Suppressor macrophage treated with lipopolysaccharide for 4 hours (primary cell): ENCODE measurements at places on chromosomes 16 and 17.
A peak's percentile ranks its signal among the peaks of the same experiment; 100 is the strongest.

GRCh38 chr16:747978-748746 is 7.4 kb upstream of the CIAO3 start:
- DNase-seq = no peak

- DNase-seq = no peak
Measured at GRCh38 chr17:15319452-15320010, 21.9 kb downstream of the TEKT3 start.

DNA sequence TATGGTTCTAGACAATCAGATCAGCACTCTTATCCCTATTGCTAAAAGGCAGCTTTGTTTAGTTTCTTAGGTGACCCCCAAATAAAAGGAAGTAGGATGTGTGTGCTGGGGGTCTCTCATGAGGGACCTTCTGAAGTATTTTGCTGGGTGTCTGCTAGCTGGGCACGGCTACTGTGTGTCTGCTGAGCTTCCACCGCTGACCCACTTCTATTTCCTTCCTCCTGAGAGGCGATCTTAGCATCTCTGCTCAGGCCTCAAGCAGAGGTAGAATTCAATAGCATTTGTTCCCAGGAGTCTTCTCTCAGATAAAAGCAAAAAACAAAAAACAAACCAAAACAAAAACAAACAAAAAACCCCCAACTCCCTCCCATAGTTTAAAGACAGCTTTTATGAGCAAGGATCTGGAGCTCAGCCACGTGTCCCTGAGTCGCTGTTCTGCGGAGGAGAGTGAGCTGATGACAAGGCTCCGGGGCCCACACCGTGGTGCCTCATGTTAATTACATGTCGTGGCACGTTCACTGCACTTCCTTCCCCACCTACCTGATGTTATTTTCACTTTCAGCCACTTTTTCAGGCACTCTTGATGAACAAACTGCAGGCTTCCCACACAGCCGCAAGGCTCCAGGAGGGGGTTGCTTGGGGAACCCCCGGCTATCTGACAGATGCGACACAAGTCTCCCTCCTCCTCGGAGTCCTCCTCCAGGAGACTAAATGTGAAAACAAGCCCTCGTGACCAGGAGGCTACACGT is 83.5 kb downstream of the MARCHF10 start:
- DNase-seq = peak; percentile 84

- no peak for DNase-seq
Measured at GRCh38 chr16:82993926-82994325, 367.2 kb downstream of the CDH13 start.

DNA sequence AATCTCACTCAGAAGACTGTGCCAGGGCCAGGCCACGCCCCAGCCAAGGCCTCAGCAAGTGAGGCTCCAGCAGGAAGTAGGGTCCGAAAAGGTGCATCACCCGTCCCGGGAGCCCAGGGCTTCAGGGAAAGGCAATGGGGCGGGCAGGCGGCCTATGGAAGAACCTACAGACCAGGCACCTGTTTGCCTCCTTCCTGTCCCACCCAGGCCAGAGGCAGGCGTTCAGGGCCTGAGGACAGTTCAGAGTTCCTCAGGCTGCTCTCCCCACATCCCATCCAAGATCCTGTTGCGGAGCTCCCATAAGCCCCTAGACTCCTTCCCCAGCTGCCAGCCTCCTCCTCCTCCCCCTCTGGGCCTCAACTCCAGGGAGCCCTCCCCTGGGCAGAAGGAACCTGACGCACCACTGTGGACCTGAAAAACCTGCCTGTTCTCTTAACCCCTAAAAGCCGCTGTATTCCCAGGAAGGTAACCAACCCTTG is 2.3 kb downstream of the CLUH start:
- no peak for DNase-seq

DNA sequence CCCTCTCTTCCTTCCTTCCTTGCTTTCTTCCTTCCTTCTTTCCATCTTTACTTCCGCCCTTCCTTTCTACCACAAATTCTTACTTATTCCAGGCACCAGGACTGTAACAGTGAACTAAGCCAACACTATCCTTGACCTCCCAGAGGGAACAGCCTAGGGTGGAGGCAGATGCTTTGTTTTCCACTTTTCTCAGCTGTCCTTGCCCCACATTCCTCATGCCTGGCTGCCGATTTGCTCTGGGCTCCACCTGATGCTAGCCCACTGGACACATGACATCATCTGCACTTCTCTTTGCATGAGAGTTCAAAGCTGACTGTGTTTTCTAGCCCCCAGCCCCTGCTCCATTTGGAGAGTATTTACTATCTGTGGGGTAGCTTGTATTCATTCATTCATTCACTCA is 283.0 kb downstream of the MAF start:
- DNase-seq = no peak

DNA sequence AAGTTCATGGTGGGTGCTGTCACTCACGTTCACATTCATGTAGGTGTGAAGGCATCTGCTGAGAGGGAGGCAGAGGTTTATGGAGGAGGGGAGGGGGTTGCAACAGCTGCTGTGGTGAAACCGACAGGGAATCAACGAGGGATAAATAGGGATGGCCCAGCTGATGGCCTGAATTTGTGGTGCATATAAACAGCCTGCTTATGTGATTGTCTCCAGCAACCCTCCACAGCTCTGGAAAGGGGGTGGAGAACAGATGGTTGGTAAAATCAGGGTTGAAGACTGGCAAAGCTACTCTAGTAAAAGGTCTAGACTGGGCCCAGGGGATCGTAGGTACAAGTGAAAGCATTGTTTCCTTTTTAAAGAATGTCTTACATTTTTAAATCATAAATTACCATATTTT is 53.7 kb downstream of the IQCK start:
- no peak for DNase-seq

- DNase-seq = no peak
Measured at GRCh38 chr16:3485097-3485745, 10.1 kb downstream of the C16orf90 start.
